Right lung (tissue), 10 donors: ENCODE measurements at places on chromosomes 4 and X. TPM values are rescaled to one million over a fixed set of nuclear protein-coding genes. Genes with fewer than 3 reads are reported as not detected.

The FHDC1 gene
- 9.5 TPM for polyA plus RNA-seq

The TLR2 gene
- polyA plus RNA-seq = 46.2 TPM

The GPC3 gene
- 487 TPM for polyA plus RNA-seq

The SERTM2 gene
- 0.04 TPM for polyA plus RNA-seq

The CHST7 gene
- 4.2 TPM for polyA plus RNA-seq

The MAGEB17 gene
- not detected for polyA plus RNA-seq

The AMTN gene
- polyA plus RNA-seq = not detected

The CXorf49 gene
- 0.31 TPM for polyA plus RNA-seq

The PAGE2B gene
- polyA plus RNA-seq = not detected

The FAM120C gene
- polyA plus RNA-seq = 11.5 TPM

The UGT2B17 gene
- not detected for polyA plus RNA-seq

The KCNE5 gene
- 5.1 TPM for polyA plus RNA-seq

The IDUA gene
- polyA plus RNA-seq = 11.8 TPM

The DIPK2B gene
- polyA plus RNA-seq = 33.7 TPM

The SERPINA7 gene
- not detected for polyA plus RNA-seq

The AKAP14 gene
- polyA plus RNA-seq = 1.8 TPM

- DNase-seq = peak; percentile 84
These were observed 370.3 kb upstream of the SMIM31 start for GRCh38 chr4:164383358-164384220.

GRCh38 chr4:120773641-120774040, 148.9 kb downstream of the PRDM5 start:
- DNase-seq = no peak

- no peak for DNase-seq
These were observed 7.0 kb upstream of the NKX1-1 start for GRCh38 chr4:1413204-1413663.

DNA sequence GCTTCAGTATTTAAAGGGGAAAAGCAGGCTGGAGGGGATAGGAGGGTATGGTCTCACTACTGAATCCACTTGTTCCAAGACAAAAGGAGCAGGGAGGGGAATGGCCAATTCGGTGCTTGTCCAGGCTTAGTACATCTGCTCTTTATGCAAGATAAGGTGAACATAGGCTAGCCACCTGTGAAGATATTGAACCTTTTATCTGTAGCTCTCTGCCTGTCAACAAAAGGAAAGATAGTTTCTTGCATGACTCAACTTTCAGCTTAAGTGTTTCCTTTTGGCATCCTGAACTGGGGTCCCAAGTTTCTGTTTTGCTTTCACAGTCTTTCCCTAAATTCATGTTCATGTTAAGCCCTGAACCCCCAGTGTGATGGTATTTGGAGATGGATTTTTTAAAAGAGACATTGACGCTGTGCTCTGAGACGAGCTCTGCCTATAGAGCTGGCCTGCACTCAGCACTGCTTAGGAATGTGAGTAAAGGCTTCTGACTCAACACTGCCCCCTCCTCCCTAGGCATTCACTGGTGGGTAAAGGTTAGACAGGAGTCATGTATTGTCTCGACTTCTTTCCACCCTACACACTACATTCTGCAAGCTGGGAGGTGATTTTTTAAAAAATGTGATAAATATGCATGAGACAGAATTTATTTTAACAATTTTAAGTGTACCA, 28.2 kb downstream of the FAM149A start:
- no peak for DNase-seq

DNA sequence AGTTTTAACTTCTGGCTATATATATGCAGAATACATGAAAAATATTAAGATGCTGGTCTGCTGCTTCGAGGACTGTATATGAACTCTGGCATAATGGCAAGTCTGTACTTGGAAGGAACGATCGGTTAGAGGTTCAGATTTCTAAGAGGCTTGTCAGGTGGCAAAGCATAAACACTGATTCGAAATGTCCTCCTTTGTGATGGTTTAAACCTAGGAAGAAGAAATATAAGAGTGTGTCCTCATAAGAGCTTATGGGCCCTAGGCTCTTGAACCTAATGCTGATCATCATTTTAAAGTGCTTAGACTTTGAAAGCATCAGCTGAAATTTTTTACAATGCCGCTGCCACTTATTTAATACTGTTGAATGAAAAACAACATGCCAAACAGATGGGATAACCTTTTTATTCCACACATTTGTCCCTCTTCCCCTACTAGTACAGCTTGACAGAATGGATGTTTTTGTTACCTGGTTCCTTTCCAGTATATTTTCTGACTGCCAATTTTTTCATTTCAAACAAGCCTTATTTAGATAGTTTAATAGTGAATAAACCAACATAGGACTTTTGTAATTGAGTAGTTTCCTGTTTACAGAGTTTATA, 8.8 kb downstream of the SPRY1 start:
- DNase-seq = no peak

DNA sequence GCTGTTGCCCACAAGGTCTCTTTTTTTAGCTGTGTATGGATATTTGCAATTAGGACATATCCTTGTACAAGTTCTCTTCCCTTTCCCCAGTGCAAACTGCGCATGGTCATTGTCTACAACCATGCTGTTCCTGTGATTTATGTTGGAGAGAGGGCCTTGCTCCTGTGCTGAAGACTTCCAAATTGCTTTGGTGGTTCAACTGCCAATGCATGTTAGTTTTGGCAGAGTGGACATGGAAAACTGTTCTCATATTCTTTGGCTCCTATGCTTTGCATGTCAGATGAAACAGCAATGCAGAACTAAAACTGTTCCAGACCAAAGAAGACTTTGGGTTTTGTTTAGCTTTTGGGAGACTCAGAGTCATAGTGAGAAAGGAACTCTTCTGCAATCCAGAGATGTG, 148.8 kb upstream of the EDNRA start:
- DNase-seq = no peak

GRCh38 chr4:25233737-25234389, at the start of gene PI4K2B:
Gene PI4K2B (plus strand): TSS chr4:25234033. CDS start chr4:25234164, 131 bp downstream.
- DNase-seq = peak; percentile 82

- DNase-seq = no peak
These were observed 14.3 kb downstream of the TEC start for GRCh38 chr4:48255072-48255958.

GRCh38 chr4:25165916-25166315, 5.7 kb upstream of the SEPSECS start:
- DNase-seq = no peak

- no peak for DNase-seq
These were observed 64.7 kb upstream of the PLAC8 start for GRCh38 chr4:83179205-83179604.

GRCh38 chrX:145190801-145191389, 56.4 kb upstream of the SPANXN1 start:
- DNase-seq = peak; percentile 1

DNA sequence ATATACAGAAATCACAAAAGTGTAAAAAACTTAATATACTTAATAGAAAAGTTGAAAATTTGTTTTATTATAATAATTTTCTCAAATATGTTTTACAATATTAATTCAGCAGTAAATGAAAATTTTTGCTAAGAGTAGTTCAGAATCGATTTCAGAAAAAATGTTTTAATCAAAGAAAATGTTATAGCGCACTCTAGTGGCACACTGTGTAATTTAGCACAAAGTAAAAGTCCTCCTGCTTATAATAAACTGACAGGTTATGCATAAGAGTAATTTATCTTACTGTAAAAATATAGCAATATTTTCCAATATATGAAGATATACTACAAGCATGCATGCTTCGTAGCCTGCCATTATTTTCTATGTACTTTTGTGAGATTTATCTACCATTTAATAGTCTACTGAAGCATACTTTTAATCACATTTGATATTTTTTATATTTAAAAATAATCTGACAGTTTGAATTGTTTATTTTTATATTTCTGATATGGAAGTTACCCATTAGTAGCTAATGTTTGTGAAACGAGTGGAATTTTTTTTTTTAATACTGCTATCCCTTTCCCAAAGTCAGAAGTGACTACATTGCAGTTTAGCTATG, 217.9 kb upstream of the KLHL4 start:
- DNase-seq = peak; percentile 2

GRCh38 chrX:71053217-71053621, 14.9 kb downstream of the SNX12 start:
- DNase-seq = no peak

GRCh38 chrX:155071694-155072280, 479 bp downstream of the BRCC3 start:
- no peak for DNase-seq

DNA sequence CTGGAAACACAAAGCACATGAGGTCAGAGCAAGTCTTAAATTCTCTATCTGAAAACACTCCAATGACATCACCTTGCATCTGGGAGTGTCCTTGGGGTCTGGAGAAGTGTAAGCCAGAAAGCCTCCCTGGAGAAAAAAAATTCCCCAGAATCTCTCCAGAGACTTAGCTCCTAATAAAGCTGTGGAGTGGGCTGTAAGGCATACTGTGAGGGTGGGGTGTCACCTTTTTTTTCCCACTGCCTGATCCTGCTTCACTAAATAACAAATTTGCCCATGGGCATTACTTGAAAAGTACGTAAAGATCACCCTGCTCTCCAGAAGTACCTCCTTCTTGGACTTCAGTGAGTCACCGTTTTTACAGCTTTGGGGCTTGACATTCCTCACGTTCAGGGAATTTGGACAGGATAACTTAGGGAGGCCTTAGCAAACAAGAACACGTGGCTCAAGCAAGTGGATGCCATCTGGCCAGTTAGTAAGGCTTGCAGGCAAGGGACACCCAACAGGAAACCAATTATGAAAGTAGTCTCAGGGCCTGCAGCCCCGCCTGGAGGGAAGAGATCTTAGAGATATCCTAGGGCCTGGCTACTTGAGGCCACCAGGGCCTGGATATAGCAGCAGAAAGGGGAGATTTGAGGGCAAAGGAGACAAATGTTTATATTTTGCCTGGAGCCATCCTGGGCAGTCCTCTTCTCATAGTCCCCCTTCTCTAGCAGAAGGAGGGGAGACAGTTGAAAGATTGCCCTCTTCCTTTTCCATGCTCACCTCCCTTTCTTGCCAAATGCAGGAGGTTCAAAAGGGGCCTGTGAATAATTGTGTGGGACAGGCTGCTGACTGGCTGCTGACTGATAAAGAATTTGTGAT, 60.1 kb upstream of the PLAC1 start:
- no peak for DNase-seq

- no peak for DNase-seq
These were observed 30.2 kb downstream of the ASB5 start for GRCh38 chr4:176238826-176239225.

GRCh38 chrX:28278251-28278650, 297.0 kb upstream of the DCAF8L1 start:
- DNase-seq = no peak

GRCh38 chr4:133190098-133190497, 41.0 kb downstream of the PCDH10 start:
- DNase-seq = no peak

DNA sequence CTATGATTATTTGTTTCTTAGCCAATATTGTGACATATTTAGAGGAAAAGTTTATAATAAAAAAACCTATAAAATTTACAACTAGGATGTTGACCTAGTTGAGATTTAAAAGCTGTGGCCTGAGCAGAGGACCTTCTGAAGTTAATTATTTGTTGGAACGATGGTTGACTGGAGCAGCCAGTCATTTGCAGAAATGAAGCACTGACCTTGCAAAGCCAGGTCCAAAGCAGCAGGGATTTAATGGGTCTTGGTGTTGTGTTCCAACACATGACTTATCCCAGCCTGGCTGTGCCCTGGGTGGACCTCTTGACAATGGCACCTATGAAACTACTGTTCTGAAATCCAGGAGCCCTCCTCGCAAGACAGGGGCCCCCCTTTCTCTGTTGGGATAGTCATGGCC, 235.2 kb downstream of the FRAS1 start:
- no peak for DNase-seq

GRCh38 chrX:78923198-78924015, 21.8 kb upstream of the P2RY10 start:
- DNase-seq = no peak

- no peak for DNase-seq
These were observed 255.8 kb downstream of the OPHN1 start for GRCh38 chrX:68177542-68177941.

- no peak for DNase-seq
These were observed 25.0 kb upstream of the GJB1 start for GRCh38 chrX:71198066-71198465.

GRCh38 chrX:8864161-8864560, 63.0 kb upstream of the FAM9A start:
- no peak for DNase-seq

GRCh38 chrX:117854806-117855205, 261.8 kb downstream of the KLHL13 start:
- DNase-seq = no peak

DNA sequence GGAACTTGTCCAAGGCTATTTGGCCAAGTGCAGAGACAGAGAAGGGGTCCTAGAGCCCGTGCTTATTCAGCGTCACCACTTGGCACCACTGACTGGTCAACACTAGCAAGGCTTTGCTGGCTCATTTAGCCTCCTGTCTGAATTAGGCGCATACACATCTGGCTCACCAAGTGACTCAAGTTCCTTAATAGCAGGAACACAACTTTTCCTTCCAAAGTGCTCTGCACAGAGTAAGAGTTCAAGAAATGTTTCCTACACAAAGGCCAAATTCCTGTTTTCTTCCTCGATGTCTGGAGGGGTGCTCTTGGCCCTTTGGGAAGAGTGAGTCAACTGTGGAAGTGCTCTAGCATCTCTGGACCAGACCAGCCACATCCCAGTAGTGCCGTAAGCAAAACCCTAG, 26.8 kb upstream of the CENPU start:
- DNase-seq = no peak

DNA sequence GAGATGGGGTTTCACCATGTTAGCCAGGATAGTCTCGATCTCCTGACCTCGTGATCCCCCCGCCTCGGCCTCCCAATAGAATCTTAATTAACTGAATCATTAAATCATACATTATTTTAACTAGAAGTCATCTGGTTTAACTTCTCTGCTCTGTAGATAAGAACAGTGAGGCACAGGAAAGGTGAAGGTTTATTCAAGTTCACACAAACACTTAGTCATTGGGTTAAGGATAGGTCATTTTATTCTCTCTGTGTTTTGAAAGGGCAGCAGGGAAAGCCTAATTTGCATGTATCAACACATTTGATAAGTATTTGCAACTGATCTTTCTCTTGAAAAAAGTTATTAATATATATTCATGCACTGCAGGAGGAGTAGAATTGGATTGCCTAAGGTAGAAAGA, 1.1 kb upstream of the ETNPPL start:
- DNase-seq = no peak

GRCh38 chr4:71614621-71615020, 169.3 kb downstream of the GC start:
- DNase-seq = no peak

DNA sequence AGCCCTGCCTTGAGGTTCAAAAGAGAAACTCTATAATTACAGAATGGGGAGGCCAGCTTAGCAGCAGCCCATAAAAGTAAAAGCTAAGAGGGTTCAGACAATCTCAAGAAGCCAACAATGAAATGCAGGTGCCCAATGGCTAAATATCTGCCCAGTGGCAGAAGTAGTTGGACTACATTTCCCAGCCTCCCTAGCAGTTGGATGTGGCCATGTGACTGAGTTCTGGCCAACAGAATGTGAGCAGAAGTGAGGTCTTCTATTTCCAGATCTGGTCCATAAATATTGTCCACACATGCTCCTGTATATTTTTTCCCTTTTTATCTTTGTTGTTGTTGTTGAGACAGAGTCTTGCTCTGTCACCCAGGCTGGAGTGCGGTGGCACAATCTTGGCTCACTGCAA, 127.9 kb upstream of the NHS start:
- DNase-seq = no peak

GRCh38 chr4:125397226-125397625, 82.5 kb downstream of the FAT4 start:
- DNase-seq = no peak

- no peak for DNase-seq
These were observed 137.1 kb downstream of the GASK1B start for GRCh38 chr4:158035662-158036195.
